Inflammatory macrophage treated with lipopolysaccharide for 1 hour (primary cell): ENCODE measurements at places on chromosomes 2 and 18.

DNA sequence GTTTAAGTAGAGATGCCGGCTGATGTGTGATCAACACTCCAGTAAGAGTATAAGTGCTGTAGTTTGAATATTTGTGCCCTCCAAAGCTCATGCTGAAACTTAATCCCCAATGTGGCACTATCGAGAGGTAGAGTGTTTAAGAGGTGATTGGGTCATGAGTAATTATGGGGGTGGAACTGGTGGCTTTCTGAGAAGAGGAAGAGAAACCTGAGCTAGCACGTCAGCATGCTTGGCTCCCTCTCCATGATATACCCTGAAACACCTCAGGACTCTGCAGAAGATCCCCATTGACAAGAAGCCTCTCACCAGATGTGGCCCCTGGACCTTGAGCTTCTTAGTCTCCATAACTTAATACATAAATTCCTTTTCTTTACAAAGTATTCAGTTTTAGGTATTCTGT lies 584.8 kb downstream of the TSN start:
- DNase-seq, result no peak

- DNase-seq, result no peak
Observed at GRCh38 chr2:140593132-140593531, 1537.7 kb downstream of the LRP1B start.

GRCh38 chr18:58756596-58757240 lies 85.5 kb downstream of the MALT1 start:
- DNase-seq, result no peak

DNA sequence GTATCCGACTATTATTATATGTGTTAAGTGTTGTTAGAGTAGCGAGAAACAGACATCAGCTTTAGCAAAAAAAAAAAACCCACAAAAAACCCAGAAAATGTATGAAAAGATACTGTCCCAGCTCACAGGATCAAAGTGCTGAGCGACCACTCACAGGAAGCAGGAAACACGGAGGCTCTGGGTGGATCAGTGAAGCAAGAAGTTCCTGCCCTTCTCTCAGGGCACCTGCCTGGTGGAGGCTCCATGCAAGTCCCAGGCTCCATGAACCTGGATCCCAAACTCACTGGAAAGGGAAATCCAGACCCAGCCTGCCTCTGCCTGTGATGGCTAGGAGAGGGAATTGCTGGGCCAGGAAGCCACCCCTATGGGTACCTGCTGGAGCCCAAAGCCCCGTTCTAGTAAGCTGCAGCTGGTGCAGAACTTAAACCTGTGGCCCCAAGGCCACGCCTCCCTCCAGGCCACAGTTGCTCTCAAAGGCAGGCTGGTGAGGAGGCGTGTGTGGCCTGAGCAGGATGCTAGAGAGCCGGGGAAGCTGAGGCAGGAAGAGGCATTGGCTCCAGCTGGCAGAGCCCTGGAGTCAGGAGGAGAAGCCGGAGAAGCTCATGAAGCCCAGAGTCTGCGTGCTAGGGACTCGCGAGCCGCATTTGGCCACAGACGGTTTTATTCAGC lies 63.5 kb upstream of the TAF1B start:
- DNase-seq, result no peak

DNA sequence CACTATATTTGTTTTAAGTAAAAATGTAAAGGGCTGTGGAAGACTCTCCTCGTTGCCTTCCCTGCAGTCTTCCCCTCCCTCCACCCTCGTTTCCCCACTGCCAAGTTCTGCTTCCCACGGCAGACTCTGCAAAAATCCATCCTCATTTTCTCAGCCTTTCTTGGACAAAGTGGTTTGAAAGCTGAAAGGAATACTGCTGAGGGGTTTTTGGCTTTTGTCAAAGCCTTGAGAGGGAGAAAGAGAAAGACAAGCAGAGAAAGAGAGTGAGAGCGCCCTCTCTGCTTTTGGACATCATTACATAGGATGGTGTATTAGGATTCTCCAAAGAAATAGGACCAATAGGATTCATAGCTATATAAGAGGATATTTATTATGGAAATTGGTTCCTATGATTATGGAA lies 455.9 kb upstream of the SOX11 start:
- DNase-seq, result no peak

DNA sequence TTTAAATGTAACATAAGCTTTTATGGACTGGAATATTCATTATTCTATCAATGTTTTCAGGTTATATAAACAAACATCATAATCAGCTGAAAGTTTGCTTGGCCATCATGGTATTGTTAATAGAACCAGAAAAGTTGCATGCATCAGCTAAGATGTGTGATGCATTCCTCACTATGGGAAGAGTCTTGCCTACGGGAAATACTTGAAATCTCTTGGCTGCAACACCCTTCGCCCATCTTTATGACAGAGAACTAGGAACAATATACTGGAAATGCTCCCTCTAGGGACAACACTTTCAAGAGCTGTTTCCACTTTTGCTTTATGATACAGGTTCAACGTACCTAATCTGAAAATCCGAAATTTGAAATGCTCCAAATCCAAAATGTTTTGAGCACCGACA lies 1390.8 kb downstream of the DPP10 start:
- DNase-seq, result no peak

GRCh38 chr2:43307973-43308372 lies 81.6 kb upstream of the ZFP36L2 start:
- no peak for DNase-seq

- no peak for DNase-seq
Observed at GRCh38 chr2:61707984-61708852, 145.6 kb downstream of the FAM161A start.

GRCh38 chr2:17387591-17387990 lies 130.6 kb downstream of the RAD51AP2 start:
- DNase-seq, result no peak

DNA sequence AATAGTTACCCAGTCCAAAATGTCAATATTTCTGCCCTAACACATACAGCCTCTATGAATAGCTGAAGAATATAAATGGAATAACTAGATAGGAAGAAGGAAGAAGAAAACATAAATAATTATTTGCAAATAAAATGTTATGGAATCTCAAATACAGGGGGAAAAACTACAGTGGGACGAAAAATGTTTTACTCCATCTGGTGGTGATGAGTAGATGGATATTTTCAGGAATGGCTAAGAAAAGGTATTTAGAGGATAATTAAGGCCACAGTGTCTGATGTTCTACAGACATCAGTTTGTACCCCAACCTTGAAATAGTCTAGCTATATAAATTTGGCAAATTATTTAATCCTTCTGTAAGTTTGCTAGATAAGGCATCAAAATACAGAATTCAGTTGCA lies 178.1 kb upstream of the FSHR start:
- DNase-seq, result no peak

GRCh38 chr18:21997207-21998143 lies 171.9 kb upstream of the GATA6 start:
- DNase-seq, result peak; percentile 62

DNA sequence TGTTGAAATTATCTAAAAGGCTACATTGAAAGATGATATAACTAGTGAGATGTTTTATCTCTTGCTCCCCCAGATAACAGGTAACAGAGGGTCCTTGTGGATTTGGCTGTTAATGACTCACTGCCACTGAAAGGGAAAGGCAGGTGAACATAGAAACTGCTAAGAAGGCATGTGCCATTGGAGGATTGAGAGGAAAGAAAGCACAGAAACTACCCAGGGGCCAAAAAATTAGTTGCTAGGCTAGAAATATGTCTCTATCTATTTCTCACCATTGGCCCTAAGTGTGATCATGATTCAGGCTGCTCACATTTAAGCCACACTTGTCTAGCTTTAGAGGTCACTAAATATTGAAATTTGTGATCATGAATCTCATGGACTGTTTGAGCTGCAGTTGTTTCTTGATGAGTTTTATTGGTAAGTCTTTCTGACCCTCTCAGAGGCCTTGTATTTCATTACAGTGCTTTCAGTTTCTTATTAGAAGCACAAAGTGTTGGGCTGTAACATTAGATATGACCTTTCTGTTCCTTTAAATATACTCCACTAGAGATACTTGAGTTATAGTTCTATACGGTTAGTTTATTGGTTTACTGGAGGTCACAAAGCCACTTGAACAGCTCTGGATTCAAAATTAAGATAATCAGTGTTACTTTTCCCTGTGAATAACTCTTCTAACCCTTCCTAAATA lies 26.2 kb downstream of the NAB1 start:
- no peak for DNase-seq

DNA sequence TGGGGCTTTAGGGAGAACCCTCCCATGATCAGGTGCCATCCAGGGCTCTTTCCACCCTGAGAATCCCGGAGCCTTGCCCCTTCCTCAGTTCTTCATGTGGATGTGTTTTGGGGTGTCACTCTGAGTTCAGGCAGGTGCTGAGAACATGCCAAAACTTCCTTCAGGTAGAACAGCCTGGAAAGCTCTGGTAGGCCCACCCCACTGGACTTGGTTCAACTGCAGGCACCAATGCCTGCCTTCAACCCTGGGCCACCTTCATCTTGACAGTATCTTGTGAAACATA lies 85.8 kb downstream of the EPAS1 start:
- no peak for DNase-seq

DNA sequence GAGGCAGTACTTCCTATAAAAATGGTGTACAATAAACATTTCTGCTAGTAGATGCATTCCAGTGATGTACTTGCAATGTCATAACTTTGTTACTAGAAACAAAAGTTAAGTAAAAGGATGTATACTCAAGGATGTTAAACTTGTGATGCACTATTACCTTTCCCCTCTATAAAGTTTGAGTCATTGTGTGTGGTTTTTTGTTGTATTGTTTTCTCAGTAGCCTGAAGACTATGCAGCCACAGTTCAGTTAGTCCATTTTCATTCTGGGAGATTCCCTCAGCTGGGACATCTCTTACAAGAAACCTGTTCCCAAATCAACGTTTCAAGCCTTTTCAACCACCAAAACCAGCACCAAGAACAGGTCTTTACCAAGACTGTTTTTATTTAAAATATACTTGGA lies 5.6 kb downstream of the ATP5MC3 start:
- no peak for DNase-seq

DNA sequence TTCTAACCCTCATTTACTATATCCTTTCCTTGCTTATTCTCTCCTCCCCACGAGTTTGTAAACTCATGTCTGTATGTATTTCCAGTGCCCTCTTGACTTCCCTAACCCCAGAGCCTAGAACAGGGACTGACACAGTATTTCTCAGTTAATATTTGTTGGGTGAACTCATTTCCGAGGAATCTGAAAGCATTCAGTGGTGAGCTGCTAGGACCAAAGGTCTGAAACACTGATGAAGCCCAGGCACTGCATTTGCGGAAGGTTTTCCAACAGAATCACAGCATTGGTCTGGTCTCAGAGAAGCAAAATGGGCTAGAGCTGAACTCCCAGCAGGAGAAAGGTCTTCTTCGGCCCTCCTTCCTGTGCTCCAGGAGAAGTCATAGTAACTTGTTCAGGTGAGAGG lies 56.8 kb downstream of the SOX11 start:
- DNase-seq, result no peak

DNA sequence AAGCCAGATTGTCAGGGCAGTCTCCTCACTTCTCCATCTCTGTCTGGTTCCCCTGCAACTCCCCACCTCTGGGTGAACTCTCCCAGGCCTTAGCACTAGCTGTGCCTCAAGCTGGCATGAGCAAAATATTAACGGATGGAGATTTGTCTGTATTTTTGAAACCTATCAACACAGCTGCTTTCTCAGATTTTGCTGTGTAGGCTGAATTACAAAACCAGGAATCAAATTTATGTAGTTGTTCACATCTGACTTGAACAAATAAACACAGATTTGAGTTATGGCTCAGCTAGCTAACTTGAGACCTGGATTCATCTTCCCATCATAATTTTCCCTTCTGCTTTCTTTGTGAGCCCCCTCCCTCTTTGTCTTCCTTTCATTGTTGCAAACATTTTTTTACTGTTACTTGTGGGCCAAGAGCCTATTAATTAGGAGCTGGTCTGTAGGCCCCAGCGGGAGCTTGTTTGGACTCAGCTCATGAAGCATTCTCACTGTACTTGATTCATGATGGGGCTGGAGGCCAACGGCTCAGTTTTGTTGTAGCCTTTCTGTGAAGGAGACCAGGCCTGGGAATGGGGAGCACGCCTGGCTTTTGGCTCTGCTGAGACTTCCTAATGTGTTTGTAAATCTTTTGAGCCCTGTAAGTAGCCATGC lies 164.1 kb upstream of the GATA6 start:
- DNase-seq, result no peak
